A549 treated with Hydrocortisone at 1 μM for 4 hours (cell line): ENCODE measurements at places on chromosomes 1 and 21. TPM values are rescaled to one million over a fixed set of nuclear protein-coding genes. Genes with fewer than 3 reads are reported as not detected.

Gene PLXNA2
- total RNA-seq, result 3.0 to 3.3 TPM (median 3.2 TPM) in 5 replicates

Gene FLG2
- not detected in 5 replicates for total RNA-seq

Gene OR2T29
- not detected in 5 replicates for total RNA-seq

Gene ARID1A
- total RNA-seq, result 34.7 to 47.6 TPM (median 36.9 TPM) in 5 replicates

Gene SERBP1
- total RNA-seq, result 187 to 246 TPM (median 196 TPM) in 5 replicates

Gene TGFB2
- total RNA-seq, result 10.1 to 13.5 TPM (median 12.3 TPM) in 5 replicates

Gene IL10
- not detected in 5 replicates for total RNA-seq

Gene SEMA4A
- total RNA-seq, result 0.36 to 0.43 TPM (median 0.40 TPM) in 5 replicates

Gene TAS1R3
- 0.07 to 0.24 TPM (median 0.20 TPM) in 5 replicates for total RNA-seq

Gene SHCBP1L
- not detected in 5 replicates for total RNA-seq

Gene KDF1
- 0.20 to 0.35 TPM (median 0.26 TPM) in 5 replicates for total RNA-seq

Gene NBPF20
- 2.8 to 4.3 TPM (median 2.9 TPM) in 5 replicates for total RNA-seq

Gene SRP9
- total RNA-seq, result 233 to 309 TPM (median 243 TPM) in 5 replicates

Gene C1orf232
- total RNA-seq, result not detected in 5 replicates

Gene BPNT1
- 17.1 to 26.7 TPM (median 17.6 TPM) in 5 replicates for total RNA-seq

Gene ARHGAP29
- total RNA-seq, result 10.3 to 19.2 TPM (median 12.7 TPM) in 5 replicates

Gene KCNK2
- 0.06 to 0.12 TPM in 2 of 5 replicates, not detected in the others for total RNA-seq

Gene RAB7B
- 0.58 to 1.7 TPM (median 1.1 TPM) in 5 replicates for total RNA-seq

Gene C2CD4D
- not detected in 5 replicates for total RNA-seq

Gene SYPL2
- total RNA-seq, result 0.03 to 0.12 TPM (median 0.10 TPM) in 5 replicates

Gene RPE65
- not detected in 5 replicates for total RNA-seq

Gene MATN1
- 0.03 to 0.12 TPM (median 0.10 TPM) in 3 of 5 replicates, not detected in the others for total RNA-seq

Gene KCNJ9
- not detected in 5 replicates for total RNA-seq

Gene MYBPH
- total RNA-seq, result not detected in 5 replicates

Gene PHTF1
- total RNA-seq, result 11.7 to 14.6 TPM (median 12.8 TPM) in 5 replicates
